D341Med (cell line): ENCODE measurements at places on chromosomes 7 and 10.
A peak's percentile ranks its signal among the peaks of the same experiment; 100 is the strongest.

DNA sequence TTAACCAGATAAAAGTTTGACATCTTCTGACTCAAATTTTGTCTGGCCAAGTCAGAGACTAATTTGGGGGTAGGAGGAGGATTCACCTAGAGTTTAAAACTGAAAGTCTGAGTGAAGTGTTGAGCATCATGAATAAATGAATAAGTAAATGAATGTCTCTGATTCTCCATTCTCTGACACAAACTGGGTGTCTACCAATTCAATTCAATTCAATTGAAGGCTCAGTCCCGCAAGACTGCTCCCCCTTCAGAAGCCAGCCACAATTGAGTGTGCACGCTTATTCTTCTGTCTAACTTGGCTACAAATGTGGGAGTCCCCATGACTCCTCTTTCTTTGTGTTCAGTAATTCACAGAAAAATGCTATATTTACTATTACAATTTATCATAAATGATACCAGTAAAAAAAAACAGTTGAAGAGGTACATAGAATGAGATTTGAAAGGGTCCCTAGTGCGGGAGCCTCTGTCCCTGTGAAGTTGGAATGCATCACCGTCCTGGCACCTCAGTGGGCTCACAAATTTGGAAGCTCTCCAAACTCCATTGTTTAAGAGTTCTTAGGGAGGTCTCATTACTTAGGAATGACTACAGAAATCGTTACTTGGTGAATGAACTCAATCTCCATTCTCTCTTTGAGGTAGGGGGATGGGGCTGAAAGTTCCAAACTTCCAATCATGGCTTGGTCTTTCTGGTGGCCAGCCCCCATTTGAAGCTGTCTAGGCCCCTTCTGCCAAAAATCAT is 243.7 kb upstream of the PHYHIPL start:
- DNase-seq, result no peak

GRCh38 chr10:44153918-44154670 is 230.8 kb downstream of the CXCL12 start:
- DNase-seq, result no peak

DNA sequence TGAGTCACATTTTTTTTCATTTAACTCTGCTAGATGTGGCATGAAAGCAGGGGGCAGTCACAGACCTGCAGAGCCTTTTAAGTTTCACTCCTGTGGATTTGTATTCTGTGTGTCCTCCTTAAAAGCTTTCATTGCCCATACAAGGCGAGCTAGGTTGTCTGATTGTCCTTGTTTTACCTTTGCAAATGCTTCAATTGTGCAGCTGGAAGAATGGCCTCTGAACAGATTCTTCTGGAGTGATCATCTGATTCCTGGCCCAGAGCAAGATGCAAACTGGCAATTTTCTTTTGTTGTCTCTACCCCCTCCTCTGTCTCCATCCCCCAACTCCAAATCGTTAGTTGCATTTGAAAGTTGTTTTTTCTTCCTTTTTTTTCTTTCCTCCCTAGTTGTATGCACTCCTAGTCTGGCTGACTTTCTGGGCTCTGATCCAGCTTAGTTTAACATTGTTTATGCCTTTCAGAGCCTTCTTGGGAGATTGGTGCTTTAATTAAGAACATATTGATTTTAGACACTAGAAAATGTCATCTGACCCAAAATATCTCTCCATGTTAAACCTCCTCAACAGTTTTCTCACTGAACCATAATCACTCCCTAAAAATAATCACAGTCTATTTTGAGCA is 150.2 kb downstream of the REEP3 start:
- DNase-seq, result no peak

GRCh38 chr7:107725138-107725740 is 18.7 kb upstream of the CBLL1 start:
- DNase-seq, result peak; percentile 46

GRCh38 chr10:129970465-129971364 is 6.6 kb upstream of the EBF3 start:
- DNase-seq, result no peak

GRCh38 chr7:37356911-37357636 is 91.6 kb downstream of the ELMO1 start:
- no peak for DNase-seq

DNA sequence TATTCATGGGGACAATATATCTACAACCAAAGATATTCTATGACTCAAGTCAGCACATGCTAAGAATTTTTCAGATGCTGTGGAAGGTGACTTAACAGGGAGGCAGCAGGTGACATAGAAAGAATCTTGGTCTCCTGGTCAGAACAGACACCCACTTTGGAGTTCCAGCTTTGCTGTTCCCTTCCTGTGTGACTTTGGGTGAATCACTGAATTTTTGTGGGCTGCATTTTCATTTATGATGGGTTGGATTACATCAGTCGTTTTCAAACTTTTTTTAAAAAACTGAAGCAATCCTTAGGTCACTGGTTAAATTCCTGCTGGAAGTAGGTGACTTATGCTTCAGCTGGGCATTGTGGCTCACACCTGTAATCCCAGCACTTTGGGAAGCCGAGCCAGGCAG is 24.9 kb downstream of the RGR start:
- no peak for DNase-seq

DNA sequence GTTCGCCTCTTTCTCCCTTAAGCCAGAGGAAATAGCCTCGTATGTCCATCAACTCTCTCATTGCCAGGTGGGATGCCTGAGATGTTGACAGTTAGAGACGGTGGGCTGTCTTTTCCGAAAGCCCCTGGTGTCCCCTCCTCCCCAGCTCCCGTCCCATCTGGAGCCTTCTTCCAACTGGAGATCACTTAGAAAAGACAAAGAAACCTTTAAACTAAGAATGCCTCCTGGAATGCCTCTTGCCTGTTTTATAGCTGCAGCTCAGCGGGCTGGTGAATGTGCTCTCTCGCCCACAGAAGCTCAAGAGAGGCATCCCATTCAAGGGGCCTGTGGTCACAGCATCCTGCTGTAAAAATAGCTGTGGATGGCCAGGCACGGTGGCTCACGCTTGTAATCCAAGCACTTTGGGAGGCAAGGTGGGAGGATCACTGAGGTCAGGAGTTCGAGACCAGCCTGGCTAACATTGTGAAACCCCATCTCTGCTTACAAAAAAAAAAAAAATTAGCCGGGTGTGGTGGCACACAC is 5.2 kb upstream of the MYL10 start:
- peak; percentile 5 for DNase-seq

- DNase-seq, result no peak
Observed at GRCh38 chr7:30671793-30672465, 10.3 kb downstream of the CRHR2 start.

DNA sequence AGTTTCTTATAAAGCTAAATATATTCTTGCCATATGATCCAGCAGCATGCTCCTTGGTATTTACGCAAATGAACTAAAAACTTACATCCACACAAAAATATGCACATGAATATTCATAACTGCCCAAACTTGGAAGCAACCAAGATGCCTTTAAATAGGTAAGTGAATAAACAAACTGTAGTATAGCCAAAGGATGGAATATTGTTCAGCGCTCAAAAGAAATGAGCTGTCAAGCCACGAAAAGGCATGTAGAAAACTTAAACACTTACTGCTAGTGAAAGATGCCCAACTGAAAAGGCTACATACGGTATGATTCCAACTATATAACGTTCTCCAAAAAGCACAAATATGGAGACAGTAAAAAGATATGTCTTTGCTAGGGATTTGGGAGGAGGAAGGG is 12.7 kb downstream of the THSD7A start:
- no peak for DNase-seq

GRCh38 chr10:47076949-47077361 is 165.7 kb downstream of the PTPN20 start:
- no peak for DNase-seq

- DNase-seq, result no peak
Observed at GRCh38 chr7:1055956-1056784, 11.8 kb downstream of the GPR146 start.

DNA sequence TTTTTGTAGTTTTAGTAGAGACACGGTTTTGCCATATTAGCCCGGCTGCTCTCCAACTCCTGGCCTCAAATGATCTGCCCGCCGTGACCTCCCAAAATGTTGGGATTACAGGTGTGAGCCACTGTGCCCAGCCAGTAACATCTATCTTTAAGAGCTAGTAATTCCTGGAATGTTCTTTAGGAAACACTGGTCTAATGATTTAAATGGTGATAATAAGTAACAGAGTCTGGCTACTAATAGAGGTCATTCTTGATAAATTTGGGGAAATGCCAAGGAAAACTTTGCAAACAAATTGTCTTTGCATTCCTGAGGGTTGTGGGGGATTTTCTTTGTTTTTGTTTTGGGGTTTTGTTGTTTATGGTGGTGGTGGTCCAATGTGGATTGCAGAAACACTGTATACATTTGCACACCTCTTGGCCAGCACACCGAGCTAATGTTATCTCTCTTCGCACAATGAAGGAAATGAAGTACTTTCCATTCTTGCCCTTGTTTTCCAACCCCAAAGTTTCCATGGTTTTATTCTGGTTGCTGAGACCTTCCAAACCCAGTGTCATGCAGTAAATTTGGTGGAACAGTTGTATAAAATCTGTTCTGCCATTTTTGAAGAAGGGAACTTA is 51.3 kb upstream of the WIPF3 start:
- DNase-seq, result no peak

DNA sequence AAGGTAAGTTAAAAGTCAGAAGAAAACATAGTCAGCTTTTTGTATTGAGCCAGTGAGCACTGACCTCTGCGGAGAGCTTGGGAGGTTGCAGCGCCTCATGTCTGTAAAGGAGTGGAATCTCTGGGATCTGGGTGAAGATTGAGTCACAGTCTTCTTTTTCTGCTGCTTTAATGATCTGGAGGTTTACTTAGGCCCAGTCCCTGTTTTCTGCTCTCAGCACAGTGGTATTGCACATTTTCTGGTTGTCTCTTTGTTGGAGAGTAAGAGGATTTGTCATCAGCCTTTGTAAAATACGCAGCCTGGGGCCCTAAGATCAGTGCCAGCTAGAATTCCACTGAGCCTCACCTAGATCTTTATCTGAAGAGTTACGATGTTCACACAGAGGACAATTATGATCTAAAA is 58.3 kb upstream of the GJD4 start:
- no peak for DNase-seq

DNA sequence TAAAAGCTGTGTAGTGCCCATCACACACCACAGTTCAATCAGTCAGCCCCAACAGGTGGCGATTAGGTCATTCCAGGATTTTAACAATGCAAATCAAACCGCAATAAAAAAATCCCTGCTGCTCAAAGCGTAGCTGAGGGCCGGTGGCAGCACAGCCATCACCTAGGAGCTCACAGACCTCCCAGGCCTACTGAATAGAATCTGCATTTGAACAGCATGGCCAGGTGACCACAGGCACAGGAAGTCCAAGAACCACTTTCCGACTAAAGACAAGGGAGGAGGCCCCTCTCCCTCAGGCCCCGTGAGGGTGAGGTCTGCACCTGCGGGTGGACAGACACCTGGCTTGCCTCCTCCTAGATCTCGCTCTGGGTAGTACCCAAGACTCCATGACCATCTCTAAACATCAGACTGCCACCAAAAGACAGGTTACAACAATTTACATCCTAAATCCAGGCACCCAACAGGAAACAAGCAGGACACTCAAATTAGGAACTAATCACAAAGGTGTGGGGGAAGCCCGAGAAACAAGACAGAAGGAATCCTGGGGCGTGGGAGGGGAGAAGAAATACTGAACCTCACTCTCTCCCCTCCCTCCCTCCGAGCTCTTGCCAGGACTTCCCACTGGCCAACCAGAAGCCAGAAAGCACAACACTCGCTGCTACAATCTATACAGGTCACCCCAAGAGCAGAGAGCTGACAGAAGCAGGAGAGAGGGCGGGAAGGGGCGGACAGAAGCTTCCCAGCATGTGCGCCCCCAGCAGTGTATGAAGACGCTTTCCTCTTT is 19.2 kb downstream of the GNA12 start:
- no peak for DNase-seq

- DNase-seq, result no peak
Observed at GRCh38 chr10:61653699-61654098, 9.0 kb upstream of the CABCOCO1 start.

DNA sequence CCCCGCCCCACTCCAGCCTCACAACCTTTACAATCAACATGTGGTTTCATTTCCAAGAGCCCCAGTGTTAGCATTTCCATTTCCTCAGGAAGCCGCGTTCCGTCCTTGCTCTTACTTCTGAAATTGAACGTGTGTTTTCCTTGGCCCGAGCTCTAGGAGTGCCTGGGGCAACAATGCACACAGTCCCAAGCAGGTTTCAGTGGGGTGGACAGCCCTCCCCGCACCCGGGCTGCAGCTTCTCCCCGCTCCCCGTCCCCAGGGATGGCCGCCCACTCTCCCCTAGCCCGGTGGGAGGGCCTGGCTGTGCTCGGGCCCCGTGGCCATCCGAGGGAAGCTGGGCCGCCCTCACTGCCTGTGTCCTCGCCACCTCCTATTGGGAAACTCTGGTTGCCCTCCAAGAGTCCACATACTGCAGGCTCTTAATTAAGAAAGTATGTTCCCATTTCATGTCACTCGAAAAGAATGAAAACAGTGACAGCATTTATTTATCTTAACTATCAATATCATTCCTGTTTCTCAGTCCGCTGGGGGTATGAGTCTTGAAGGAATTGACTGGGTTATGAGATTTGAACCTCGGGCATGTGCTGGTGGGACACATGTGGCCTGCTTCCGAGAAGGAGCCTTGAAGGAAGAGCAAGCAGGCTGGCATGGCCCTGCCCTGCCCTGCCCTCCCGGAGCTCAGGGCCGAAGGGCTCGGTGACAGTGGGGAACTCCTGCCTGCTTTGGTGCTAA is 163.8 kb downstream of the GRK5 start:
- no peak for DNase-seq

DNA sequence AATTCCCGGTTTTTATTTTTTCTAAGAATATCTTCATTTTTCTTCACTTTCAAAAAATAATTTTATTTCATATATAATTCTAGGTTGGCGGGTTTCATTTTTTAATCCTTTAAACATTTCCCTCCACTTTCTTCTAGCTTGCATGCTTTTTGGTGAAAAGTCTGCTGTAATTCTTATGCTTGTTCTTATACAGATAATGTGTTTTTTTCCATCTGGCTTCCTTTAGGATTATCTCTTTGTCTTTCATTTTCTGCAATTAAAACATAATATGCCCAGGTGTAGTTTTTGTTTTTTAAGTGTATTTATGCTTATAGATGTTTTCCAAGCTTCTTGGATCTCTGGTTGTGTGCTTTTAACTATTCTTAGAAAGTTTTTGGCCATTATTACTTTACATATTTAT is 341.3 kb upstream of the SEMA3C start:
- DNase-seq, result no peak

DNA sequence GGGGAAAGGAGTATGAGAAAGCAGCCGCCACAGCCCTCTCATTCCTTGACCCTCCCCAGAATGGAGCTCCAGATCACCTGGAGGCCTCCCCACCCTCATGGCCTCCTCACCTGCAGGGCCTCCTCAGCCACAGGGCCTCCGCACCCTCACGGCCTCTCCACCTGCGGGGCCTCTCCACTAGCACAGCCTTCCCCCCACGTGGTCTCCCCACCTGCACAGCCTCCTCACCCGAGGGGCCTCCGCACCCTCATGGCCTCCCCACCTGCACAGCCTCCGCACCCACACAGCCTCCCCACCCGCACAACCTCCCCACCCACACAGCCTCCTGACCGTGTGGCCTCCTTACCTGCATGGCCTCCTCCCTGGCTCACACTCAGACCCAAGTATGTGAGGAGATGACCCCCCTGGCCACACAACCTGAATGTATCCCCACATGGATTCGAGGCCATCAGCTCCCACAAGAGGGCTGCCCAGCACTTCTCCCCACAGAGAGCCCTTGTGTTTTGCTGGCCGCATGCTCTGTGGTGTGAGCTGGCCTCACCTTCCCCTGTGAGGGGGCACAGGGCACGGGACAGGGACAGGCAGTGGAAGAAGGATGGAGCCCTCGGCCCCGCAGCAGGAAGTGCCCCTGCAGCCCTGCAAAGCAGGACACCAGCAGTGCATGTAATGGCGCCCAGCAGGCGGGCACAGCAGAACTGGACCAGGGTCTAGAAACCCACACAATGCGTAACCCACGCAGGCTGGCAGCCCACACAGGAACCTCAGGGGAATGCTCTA is 3.1 kb downstream of the DIP2C start:
- no peak for DNase-seq
